ENCODE measurements at places on chromosomes 6 and 20.

- no peak for DNase-seq
These were observed 238.8 kb downstream of the TSHZ2 start for GRCh38 chr20:53210931-53211330.

DNA sequence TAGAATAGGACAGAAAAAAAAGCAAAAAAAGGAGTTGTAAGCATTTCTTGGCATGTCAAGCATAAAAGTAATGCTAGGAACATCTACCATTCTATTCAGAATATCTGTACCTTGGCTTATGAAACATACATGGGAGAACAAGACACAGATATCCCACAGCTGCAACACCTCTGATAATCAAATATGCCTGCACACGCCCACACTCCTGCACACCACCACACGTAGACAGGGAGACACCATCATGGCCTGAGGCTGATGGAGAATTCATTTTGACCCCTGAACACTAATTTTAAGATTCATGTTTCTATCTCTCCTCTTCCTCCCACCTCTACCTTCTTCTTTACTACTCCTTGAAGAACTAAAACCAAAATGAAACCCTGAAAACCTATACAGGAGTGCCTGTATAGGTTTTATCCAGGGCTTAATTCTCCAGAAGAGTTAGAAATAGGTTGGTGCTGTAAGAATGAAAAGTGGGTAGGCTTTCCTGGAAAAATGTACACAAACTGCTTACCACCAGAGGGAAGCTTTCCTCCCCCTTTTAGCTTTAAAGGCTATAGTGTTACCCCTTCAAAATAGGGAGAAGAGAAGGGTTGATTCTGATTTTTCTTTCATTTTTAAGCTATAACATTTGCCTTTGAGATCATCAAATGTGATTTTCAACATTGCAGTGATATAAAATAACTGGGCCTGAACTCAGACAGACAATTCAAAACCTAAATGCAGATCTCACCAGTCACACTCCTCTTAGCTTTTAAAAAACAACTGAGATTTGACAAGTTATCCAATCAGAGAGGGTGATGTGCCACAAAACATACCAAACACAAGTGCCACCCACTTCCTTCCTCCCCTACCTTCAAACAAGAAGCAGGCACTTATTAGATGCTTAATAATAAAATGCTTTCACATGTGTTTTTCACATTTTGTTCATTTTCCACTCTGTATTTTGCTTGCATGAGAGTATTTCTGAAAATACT lies 57.9 kb downstream of the ELOVL5 start:
- DNase-seq = no peak

- DNase-seq = no peak
These were observed 606 bp downstream of the ID4 start for GRCh38 chr6:19837511-19838441.

DNA sequence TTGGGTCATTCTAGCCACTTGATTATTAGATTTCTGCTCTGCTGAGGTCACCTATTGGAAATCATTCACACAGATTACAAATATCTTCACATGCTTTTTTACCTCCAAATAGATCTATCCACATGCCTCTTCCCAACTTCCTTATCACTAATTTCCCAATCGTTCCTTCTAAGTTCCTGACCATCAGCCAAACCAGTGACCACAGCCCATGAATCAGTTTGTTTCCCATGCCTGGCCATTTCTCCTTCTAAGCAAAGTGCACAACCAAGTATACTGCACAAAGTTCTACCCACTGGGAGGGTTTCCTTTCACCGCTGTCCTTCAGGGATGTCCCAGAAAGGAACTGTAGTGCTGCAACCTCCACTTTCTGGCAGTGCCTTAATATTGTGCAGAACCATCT lies 140.5 kb upstream of the SYNDIG1 start:
- DNase-seq = no peak

GRCh38 chr20:20754714-20755113 lies 42.3 kb upstream of the RALGAPA2 start:
- DNase-seq = no peak

Data from CD14-positive monocyte (primary cell).